ENCODE measurements at places on chromosomes 4 and X.

DNA sequence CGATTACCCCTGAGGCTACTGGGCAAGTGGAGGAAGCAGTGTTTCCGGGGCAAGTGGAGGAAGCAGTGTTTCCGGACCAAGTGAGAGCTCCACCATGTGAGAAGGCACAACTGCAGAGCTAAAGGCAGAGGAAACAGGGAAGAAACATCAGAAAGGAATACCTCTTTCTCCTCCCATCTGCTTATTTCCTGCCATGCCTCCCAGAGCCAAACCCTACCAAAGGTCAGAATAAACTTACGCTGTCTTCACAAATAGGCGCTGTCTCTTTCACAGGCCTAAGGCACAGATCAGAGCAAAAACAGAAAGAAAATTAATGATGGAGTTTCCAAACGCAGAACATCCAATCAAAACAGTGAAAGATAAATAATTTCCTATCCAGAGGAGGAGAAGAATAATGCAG lies 153.0 kb downstream of the ATOH1 start:
- no peak for DNase-seq

DNA sequence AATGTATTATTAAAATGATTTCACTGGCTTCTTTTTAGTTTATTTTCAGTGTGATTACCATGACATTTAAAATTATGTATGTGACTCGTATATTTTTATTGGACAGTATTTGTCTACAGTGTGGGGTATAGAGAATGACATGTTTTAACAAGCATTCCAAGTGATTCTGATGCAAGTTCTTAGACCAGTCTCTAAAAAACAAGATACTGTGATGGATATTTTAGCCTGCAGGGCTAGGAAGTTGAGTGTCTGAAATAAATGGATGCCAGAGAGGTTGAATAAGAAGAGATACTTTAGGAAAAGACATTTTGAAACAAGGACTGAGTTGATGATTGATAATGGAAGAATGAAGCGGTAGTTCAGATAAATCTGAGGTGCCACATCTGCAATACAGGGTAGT lies 3.5 kb upstream of the MAD2L1 start:
- DNase-seq: no peak

GRCh38 chr4:81052119-81053068 lies 21.9 kb downstream of the BMP3 start:
- DNase-seq: peak; percentile 52

DNA sequence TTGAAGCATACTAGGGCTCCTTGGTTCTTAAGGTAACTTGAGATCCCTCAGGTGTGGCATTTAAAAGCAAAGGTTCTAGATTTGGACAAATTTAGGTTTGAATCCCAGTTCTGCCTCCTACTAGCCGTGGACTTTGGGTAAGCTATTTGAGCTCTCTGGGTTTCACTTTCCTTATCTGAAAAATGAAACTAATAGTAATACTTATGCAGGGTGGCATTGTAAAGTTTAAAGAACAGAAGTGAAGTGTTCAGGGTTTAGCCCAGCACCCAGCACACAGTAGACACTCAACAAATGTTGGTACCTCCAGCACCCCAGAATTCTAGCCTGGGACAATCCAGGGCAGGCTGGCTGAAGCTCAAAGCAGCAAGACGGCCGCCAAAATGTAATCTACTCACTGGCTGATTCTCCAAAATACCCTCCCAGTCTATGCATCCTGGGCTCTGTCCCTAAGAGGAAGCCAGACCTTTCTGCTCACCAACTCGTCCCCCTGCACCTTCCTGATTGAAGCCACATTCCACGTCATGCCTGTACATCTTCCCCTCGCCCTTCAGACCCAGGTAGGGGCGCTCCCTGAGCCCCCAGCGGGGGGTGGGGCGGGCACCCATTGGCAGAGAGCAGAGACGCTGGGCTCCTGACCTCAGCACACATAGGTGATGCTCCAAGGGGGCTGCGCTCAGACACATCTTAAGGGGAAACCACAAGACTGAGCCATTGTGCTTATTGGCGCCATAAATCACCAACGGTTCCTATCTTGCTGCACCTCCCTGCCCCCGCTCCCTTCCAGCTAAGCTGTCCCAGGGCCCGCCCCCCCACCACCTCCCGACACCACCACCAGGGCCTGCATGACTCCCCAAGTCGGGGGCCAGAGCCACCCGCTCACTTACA lies 160.6 kb downstream of the BCOR start:
- peak; percentile 19 for DNase-seq

DNA sequence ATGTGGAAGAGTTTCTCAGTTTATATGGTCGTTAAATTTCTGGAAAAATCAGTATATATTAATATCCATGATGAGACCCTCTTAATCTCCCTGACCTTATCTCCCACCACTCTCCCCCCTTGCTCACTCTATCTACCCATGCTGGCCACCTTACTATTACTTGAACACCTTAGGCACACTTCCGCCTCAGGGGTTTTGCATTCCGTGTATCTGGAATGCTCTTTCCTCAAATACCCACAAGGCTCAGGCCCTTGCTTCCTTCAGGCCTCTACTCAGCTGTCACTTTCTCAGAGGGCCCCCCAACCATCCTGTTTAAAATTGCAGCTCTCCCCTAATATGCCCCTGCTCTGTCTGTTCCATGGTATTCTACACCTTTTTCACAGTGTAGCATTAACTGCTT lies 1.9 kb downstream of the KANTR start:
- no peak for DNase-seq

- no peak for DNase-seq
Measured at GRCh38 chrX:135416546-135416945, 5.2 kb upstream of the SMIM10L2A start.

GRCh38 chr4:25030277-25031076 lies at the start of gene LGI2:
TSS of gene LGI2 (minus strand) at chr4:25030946. CDS start at chr4:25030693, 253 bp downstream.
- DNase-seq: no peak

- DNase-seq: no peak
Measured at GRCh38 chrX:44314259-44314734, 29.2 kb downstream of the EFHC2 start.

DNA sequence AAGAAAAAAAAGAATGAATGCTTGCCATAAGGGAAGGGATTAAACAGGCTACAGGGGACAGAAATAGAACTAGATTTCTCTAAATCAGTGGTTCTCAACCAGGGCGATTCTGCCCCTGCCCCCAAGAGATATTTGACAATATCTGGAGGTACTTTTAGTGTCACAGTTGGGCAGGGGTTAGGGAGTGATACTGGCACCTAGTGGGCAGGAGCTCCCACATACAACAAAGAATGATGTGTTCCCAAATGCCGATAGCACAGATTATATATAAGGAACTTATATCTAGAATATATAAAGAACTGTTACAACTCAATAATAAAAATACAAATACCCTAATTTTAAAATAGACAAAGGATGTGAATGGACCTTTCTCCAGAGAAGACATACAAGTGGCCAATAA lies 14.7 kb downstream of the S100G start:
- no peak for DNase-seq

DNA sequence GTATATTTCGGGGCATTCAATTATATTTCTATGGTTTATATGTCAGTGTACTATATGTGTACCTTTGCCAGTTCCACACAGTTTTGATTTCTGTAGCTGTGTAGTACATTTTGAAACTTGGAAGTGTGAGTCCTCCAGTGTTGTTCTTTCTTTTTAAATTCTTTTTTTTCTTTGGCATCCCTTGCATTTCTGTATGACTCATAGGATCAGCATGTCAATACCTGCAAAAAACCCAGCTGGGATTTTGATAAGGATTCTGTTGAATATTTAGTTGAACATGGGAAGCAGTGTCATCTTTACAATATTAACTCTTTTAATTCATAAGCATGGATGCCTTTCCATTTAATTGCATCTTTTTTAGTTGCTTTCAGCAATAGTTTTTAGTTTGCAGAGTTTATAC lies 100.0 kb downstream of the SH3BGRL start:
- DNase-seq: no peak

DNA sequence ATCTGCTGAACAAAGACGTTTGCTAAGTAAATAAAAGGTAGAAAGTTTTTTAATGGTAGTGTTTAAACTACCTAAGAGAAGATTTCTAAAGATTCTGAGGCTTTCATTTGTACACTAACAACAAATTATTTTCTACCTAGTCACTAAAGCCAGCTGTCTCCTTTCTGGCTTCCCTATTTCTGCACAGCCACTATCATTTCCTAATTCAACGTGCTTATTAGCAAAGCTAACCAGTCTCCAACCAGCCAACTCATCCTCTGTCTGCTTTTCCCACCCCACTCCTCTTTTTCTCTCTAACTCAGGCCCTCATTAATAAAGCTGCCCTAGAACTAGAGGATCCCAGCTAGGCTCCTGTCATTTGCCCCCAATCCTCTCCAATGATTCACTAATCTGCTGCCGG lies 118.2 kb downstream of the ZNF827 start:
- no peak for DNase-seq

GRCh38 chr4:109998867-109999584 lies 86.3 kb downstream of the EGF start:
- DNase-seq: no peak

DNA sequence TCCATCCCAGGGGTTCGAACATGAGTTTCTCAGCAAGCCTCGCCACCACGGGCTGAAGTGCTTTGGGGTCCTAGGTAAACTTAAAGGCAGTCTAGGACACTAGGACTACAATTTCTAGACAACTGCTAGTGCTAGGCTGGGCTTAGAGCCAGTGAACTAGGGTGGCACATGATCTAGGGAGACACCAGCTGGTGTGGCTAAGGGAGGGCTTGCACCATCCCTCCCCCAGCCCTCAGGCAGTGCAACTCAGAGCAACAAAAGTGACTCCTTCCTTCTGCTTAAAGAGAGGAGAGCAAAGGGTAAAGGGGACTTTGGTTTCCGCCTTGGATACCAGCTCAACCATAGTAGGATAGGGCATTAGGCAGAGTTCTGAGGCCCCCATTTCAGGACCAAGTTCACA lies 162.5 kb upstream of the AFF2 start:
- DNase-seq: no peak

- no peak for DNase-seq
Measured at GRCh38 chrX:38278682-38279081, 48.6 kb downstream of the RPGR start.

DNA sequence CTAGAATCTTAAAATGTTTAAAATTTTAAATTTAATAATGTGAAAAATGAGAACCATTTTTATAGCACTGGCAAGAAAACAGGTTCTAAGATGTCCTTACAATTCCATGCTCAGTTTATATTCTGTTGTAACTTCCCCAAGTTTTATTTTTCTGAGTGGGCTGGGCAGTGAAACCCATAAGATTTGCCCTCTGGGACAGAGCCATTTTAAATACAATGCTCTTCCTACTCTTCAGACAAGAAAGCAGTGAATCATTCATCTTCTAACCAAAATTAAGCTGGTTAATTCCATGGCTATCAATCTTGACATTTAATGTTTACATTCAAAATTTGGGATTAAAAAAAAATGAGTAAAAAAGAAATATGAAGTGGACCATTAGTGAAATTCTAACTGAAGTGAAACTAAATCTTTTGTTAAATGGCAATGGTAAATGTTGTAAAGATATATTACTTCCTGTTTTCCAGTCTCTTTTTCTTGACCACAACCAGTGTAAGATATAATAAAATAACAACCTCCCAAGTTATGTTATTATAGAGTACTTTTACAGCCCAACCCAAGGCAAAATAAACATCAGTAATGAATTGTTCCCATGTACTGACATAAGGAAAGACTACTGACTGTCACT lies 37.2 kb upstream of the PTPN13 start:
- no peak for DNase-seq

DNA sequence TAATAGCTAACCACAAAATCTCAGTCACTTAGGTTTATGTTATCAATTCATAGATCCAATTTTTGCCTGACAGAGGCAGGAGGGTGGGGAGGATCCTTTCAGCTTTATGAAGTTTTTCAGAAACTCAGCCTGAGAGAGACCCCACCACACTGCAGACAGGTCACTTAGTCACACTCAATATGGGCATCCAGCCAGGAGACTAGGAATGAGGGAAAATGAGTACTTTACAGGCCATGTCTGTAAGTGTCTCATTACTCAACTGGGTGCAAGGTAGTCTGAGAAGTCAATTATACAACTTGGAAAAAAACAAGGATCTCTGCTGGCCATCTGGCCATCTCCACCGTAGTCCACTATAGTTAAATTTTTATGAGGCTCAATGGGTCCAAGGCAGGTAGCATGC lies 365.9 kb downstream of the INPP4B start:
- DNase-seq: no peak
